ENCODE measurements at places on chromosomes 12 and 14. TPM values are rescaled to one million over a fixed set of nuclear protein-coding genes. Genes with fewer than 3 reads are reported as not detected.

- DNase-seq = no peak
These were observed 819.2 kb downstream of the FSCB start for GRCh38 chr14:43687921-43688320.

GRCh38 chr14:34043627-34044372 is 92.9 kb upstream of the EGLN3 start:
- DNase-seq = no peak

DNA sequence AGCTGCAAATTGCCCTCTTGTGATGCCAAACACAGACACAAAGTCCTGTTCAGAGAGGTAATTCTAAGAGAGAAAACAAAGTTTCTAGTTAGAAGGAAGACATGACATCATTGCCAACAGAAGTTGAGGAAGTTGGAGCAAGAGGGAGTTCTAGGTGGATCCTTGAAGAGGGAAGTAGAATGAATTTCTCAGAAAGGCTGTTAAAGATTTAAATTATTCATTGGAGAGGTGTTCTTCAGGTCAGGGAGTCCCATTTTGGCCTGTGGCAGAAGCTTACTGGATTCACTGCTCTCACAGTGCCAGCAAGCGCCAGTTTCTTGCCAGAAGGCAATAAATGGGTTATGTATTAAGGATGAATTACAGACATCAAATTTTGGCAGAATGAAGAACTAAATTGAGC is 15.3 kb downstream of the TSFM start:
- no peak for DNase-seq

DNA sequence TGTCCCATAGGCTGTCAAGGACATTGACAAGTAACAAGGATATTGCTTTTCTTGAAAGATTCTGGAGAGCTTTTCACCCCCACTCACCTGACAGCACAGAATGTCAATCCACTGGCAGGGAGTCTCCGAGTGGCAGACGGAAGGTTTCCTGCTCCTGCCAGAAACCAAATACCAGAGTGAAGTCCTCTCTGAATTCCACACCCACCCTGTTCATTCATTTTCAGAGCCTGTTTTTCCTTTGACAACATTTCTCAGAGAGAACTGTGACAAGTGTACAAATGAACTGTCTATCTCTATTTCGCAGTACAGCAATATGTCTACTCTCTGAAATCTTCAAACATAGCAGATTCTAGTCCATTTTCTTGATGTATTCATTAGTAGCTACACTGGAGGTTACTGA is 26.2 kb upstream of the BICD1 start:
- no peak for DNase-seq

GRCh38 chr14:93975791-93976476 is 436 bp downstream of the ASB2 start:
- DNase-seq = no peak

GRCh38 chr14:69045857-69046475 is 66.9 kb upstream of the ACTN1 start:
- DNase-seq = no peak

DNA sequence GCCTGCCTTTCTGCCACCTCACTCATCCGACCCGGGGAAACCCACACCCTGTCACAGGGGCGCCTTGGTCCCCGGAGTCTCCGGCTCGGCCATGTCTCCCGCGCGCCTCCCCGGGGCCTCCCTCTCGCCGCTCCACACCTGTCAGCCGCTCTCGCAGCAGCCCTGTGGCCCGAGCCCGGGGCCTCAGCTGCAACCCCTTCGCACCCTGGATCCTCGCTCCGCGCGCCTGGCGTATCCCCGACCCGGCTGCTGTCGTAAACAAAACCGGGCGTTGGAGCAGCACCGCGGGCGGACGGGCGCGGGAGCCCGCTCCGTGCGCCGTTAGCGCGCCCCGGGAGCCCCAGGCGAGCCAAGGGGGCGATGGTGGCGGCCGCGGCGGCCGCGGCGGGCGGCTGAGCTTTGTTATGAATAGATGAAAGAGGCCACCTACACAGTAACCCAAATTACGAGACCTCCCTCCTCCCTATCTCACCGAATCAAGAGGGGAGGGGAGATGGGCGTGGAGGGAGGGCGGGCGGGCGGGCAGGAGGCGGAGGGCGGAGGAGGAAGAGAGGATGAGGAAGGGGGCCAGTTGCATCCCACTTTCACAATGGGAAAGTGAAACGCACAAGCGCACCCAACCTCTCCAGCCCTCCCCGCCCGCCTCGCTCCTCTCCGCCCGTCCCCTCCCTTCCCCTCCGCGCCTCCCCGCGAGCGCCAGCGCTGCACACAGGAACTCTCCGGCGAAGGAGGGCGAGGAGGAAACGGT is at the start of gene PLXNC1:
TSS of gene PLXNC1 (plus strand) at position 587 of the 748 bp plus-strand sequence. CDS start 395 bp downstream, outside the sequence.
- no peak for DNase-seq

- DNase-seq = no peak
These were observed 16.6 kb downstream of the FBXW8 start for GRCh38 chr12:116927244-116927940.

DNA sequence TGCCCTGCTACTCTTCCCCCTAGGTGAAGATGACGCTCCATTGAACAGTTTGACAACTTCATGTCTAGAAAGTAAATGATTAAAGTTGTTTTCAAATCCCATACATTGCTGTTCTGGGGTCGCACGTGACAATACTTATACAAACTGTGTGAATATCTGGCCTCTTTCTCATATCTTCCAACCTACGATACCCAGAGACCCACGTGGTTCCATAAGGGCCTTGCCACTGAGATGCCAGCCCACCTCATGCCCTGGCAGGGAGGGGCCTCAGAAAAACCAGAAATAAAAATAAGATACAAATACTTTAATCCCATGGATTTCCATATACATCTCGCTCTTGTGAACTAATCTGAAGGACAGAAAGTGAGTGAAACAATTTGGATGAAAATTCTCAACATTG is 4.5 kb downstream of the GZMB start:
- no peak for DNase-seq

DNA sequence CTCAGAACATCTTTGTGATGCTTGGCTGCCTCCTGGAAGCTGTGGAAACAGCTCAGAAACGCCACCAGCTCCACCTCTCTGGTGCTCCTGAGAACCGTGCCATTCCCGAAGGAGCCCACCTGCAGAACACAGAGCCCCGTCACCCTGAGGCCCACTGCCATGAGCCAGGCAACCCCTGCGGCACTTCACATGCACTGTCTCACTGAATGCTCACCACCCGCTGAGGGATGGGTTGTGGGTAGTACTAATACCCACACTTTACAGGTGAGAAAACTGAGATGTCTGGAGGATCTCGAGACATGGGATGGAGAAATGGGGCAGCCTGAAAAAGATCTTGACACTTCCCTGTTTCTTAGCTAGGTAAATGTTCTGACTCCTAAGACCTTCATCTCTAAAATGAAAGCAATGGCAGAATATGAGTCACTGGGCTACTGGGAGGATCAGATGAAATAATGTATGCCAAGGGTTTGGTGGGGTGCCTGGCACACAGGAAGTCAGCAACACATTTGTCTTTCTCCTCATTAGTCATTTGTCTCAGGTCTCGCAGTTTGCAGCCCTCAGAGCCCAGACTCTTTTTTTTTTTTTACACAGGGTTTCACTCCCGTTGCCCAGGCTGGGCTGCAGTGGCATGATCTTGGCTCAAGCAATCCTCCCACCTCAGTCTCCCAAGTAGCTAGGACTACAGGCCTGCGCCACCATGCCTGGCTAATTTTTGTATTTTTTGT is 5.3 kb downstream of the OASL start:
- DNase-seq = no peak

- no peak for DNase-seq
These were observed 24.7 kb downstream of the LTBP2 start for GRCh38 chr14:74587363-74587707.

GRCh38 chr12:32501835-32502333 is 102.5 kb downstream of the FGD4 start:
- peak; percentile 30 for DNase-seq

DNA sequence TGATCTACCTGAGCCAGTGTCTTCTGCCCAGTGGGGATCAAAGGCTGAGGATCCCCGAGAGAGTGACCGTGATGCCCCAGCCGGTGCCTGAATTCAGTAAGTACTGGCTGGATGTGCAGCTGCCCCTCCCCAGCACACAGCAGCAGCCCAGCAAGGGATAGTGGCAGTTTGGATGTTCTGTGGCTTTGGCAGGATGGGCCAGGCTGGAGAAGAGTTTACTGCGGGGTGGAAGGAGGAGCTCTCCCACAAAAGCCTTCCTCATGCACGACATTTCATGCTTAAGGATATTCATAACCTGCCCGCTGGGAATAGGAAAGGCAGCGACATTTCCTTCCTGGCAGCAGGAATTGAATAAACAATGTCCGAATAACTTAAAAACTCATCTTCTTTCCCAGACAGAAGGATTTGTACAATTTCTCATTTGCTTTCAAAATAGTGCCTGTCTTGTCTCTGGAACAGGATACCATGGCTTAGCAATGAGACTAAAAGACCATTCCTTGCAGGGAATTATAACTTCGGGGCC is 135.6 kb upstream of the PRMT8 start:
- DNase-seq = no peak

- no peak for DNase-seq
These were observed 13.2 kb upstream of the EDDM3A start for GRCh38 chr14:20732477-20732876.

GRCh38 chr12:111410431-111411184 is 4.9 kb downstream of the SH2B3 start:
- DNase-seq = no peak

GRCh38 chr14:61426048-61426447 is 104.7 kb downstream of the PRKCH start:
- DNase-seq = no peak

DNA sequence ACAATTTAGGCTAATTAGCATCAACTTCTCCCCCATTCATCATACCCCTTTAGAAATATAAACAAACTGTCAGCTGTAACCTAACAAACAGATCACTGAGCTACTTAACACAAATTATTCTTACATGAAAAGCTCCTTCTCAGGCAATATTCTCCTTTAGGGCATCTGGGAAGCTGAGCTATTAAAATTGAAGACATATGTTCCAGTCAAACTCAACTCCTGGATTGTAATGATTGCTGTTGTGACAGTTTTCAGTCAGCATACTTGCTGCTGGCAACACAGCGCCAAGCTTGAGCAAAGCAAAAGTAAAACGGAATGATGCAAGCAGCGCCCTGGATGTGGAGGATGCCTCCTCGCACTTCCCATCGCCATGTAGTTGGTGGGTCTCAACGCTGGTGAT is 82.4 kb downstream of the SLC25A21 start:
- DNase-seq = no peak

- no peak for DNase-seq
These were observed 10.1 kb downstream of the BMP4 start for GRCh38 chr14:53946404-53947093.

GRCh38 chr12:7188562-7189397 is 706 bp upstream of the PEX5 start:
- peak; percentile 61 for DNase-seq

GRCh38 chr14:71166180-71166837 is 259.1 kb downstream of the PCNX1 start:
- DNase-seq = peak; percentile 3

DNA sequence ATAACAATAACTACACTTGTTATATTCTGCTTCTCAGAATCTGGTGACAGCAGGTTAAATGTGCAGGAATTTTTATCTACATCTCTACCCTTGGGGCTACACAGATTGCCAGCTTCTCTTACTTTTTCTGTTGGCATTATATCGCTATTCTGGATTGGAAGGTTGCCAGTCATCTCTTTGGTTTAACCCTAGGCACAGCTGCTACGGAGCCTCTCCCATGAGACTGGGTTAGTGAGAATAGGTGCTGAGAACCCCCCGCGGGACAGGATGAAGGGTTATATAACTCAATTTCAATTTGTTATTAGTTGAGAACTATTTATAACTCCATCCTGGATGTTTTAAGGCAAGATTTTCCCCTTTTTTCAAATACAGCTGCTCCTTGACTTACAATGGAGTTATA is 73.1 kb downstream of the ACADS start:
- no peak for DNase-seq

- no peak for DNase-seq
These were observed 41.1 kb downstream of the PROX2 start for GRCh38 chr14:74834692-74835392.

- DNase-seq = no peak
These were observed 11.4 kb downstream of the RIOX1 start for GRCh38 chr14:73502017-73502619.

GRCh38 chr12:122856999-122857671 is 21.9 kb downstream of the HIP1R start:
- no peak for DNase-seq

DNA sequence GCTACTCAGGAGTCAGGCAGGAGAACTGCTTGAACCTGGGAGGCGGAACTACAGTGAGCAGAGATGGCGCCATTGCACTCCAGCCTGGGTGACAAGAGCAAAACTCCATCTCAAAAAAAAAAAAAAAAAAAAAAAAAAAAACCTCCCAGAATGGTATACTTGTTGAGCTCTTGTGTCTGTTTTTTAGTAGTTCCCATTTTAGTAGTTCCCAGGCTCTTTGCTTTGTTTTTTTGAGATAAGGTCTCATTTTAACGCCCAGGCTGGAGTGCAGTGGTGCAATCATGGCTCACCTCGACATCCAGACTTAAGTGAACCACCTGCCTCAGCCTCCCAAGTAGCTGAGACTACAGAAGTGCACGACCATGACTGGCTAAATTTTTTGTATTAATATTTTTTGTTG is 13.4 kb downstream of the ATXN2 start:
- DNase-seq = no peak

GRCh38 chr12:69331519-69331908 is 16.7 kb upstream of the LYZ start:
- no peak for DNase-seq

The CD4 gene
- not detected for total RNA-seq

The KLRG1 gene
- total RNA-seq = 0.67 TPM

The COCH gene
- total RNA-seq = 27.8 TPM

The SIX4 gene
- 11.3 TPM for total RNA-seq

The STAC3 gene
- 0.57 TPM for total RNA-seq

All from NCI-H460 (cell line).